NCI-H510A treated with DMSO at 0.1 percent for 48 hours (cell line): ENCODE measurements at places on chromosomes 6 and 20.

DNA sequence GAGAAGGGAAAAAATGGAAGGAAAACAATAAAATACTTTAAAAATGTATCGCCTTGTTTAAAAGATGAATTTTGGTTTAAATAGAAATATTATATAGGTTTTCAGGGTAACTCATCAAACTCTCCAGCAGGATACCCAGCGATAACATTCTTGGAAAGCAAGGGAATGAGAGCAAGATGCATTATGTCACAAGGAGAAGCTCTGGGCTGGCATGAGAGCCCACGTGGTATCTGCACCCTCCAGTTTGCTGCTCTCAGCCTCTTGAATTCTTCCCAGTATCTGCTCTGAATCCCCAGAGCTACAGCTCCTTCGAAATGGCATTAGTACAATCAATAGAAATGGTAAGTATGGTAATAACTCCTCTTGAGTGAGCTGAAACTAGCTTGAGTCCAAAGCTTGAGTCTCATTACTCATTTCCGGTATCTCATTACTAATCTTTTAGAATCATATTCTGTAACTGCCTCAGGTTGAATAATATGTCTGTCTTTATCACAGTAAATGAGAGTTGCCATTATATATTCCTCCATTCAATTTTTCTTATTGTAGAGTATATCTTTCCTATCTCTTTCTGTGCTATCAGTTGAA is 4.9 kb upstream of the TMEM242 start:
- DNase-seq, result no peak

GRCh38 chr6:150299873-150300485 is 68.8 kb upstream of the IYD start:
- DNase-seq, result peak; percentile 17

DNA sequence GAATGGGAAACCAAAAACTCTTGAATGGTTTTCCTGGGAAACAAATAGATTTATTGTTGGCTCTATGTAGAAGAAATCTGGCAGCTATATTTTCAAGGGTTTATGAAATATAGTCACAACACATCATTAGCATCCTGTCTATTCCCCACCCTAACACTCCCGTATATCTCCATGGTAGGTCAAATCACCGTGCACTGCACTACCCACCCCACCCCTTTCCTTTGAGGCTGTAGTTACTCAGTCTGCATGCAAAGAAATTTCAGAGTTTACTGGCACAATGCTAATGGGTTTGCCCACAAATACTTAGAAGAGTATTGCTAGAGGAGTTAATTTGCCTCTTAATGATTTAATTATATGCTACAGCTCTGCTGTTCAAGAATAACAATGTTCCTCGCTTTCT is 329.1 kb upstream of the TSHZ2 start:
- DNase-seq, result no peak

DNA sequence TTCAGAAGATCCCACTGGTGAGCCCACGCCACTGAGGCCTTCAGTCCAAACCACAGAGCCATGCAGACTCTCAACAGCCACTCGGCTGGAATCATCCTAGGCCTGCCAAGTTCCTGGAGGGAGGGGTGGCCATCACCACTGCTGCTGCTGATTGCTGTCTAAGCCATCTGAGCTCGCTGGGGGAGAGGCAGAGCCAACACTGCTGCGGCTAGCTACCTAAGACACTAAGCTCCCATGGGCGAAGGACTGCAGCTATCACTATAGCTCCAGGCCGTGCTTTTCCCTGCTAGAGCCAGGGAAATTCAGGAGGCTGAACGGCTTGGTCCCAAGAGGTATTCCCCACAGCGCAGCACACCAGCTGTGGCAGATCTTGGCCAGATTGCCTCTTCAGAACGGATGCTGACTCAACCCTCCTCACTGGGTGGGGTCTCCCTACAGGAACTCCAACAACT is 73.6 kb downstream of the TBC1D32 start:
- DNase-seq, result no peak

DNA sequence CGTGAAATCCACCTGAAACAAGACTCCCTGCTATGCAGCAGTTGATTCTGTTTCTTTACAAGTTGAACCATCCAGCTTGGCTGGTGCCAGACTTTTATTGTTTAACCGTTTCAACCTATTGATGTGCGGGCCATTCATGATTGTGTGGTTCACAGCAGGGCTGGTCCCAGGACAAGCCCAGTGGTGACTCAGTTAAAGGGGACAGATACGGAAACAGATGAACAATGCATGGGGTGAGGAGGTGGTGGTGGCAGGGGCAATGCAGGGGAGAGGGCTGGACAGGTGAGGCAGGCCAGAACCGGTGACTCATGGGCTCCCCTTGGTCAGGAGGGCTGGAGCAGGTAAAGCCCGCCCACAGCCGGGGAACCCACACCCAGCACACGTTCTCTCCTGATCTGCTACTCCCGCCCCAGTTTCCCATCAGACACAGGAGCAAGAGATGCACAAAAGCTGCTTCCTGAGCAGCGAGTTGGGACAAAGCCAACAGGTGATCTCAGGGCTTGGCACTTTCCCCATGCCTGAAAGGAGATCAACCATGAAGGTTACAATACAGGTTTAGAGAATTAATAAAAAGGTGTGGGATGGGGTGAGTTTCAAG is 232.2 kb downstream of the LY86 start:
- DNase-seq, result peak; percentile 66

GRCh38 chr6:90135667-90136066 is 161.0 kb downstream of the BACH2 start:
- DNase-seq, result no peak

DNA sequence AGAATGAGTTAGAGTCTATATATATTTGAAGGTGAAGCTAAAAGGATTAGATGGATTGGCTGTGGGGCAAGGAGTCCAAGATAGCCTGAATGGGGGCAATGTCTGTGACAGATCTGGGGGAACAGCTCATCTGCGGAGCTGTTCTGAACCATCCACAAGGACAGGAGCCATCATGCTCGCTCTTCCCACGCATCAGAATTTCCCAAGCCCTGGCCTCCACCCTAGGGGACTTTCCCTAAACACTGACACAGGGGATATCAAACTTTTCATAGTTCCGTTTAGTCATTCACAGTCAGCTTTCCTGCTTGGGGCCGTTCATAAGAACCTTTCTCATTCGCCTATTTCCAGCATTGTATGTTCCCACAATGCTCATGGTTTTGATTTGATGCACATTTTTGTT is 37.6 kb upstream of the CCN6 start:
- DNase-seq, result no peak

GRCh38 chr20:23350904-23351838 is 580 bp downstream of the NXT1 start:
- DNase-seq, result peak; percentile 90

DNA sequence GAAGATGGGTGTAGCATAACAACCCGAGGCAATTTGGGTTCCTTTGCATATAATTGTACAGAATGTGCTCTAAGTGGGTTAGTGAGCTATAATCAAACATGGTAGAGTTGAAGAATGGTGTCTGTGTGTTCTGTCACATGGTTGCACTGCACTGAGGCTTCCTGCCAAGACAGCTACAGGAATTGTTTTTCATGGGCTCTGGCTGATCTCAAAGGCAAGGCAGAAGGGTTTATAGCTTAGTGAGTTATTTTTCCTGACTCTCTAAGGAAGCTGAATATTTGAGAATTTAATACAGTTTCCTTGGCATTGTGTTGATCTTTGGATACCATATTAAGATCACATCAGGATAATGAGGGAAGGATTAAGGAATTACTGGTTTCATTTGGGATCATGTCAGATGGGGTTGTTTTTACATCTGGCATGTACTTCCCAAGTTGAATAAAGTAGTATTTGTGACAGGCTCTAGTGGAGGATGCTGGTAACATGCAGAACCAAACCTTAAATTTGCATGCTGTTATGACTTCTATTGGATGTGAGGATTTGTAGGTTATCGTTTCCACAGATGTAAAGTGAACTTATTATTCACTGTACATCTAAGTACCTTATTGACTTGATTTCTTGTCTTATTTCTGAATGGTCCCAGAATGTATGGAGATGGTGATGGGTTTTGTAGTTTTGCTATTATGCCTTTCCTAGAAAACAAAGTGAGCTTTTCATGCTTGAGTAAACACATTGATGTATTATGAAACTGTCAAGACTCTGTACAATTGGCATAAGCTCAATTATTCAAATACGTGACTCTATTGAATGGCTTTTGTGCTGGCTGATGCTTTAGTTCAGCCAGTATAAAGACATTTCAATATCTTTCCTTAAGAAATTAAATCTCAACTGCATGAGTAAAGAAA is 43.3 kb downstream of the LRRC1 start:
- peak; percentile 39 for DNase-seq

- DNase-seq, result no peak
Measured at GRCh38 chr6:108564178-108564577, 3.5 kb downstream of the FOXO3 start.

DNA sequence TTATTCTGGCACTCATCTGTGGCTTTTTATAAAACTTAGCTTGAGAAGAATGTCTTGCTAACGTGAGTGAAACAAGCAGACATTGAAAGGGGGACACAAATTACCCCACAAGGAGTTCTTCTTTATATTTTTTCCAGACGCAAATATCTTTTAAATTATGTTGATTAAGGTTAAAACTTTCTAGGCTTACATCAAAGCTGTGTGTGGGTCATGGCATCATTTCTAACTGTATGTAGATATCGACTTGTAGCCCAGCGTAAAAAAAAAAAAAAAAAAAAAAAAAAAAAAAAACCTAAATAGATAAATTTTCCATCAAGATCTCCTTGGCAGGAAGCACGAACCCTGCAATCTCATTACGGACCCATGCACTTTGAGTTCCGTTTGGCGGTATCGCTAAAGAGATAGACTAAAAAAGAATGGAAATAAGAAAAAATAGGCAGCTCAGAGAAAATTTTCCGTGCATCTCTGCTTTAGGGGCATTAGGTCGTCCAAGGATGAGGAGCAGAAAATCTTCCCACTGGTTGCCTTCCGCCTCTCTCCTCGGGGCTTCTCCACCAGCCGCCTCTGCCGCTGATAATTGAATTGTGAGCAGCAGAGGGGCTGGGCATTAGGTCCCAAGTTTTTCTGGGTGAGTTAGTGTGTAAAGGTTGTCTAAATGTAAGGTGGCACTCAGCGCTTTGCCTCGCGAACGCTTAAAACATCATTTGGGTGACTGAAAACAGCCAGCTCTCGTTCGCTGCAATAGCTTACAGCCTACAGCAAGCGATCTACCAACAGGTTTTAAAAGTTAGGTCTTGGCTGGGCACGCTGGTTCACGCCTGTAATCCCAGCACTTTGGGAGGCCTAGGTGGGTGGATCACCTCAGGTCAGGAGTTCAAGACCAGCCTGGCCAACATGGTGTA is 194.0 kb downstream of the TRIM27 start:
- DNase-seq, result no peak

DNA sequence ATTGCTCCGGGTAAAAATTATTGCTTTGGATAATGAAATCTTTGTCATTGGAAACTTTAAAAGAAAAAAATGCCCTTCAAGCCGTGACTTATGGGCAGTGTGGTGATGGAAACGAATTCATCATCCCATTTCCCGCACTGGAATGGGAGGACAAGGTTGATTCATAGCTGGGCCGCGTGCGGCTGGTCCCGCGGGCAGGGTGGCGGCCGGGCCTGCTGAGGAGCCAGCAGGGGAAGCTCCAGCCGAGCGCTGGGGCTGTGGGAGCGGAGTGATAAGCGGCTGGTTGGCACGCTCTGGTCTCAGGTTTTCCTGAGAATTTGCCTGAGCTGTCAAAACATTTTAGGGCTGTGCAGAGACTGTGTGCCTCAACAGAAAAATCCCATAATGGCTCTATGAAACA is 351.7 kb downstream of the CDC5L start:
- no peak for DNase-seq

GRCh38 chr20:33304046-33304445 is 21.0 kb downstream of the BPIFB1 start:
- no peak for DNase-seq

DNA sequence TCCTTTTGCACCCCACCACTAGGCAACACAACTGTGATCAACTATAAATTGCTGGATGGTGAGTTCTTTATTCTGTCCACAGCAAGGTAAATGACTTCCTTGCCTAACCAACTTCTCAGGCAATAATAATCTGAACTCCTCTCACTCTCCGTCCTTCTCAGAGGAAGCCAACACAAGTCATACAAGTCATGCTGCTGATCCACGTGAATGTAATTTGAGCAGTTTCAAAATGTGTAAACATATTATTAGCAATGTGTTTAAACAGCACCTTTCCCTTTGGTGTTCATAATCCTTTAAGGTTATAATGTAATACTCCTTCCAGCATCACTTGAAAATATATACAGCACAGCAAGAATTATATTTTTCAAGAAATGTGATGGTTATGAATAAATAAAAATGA is 127.9 kb downstream of the QRSL1 start:
- DNase-seq, result peak; percentile 62

DNA sequence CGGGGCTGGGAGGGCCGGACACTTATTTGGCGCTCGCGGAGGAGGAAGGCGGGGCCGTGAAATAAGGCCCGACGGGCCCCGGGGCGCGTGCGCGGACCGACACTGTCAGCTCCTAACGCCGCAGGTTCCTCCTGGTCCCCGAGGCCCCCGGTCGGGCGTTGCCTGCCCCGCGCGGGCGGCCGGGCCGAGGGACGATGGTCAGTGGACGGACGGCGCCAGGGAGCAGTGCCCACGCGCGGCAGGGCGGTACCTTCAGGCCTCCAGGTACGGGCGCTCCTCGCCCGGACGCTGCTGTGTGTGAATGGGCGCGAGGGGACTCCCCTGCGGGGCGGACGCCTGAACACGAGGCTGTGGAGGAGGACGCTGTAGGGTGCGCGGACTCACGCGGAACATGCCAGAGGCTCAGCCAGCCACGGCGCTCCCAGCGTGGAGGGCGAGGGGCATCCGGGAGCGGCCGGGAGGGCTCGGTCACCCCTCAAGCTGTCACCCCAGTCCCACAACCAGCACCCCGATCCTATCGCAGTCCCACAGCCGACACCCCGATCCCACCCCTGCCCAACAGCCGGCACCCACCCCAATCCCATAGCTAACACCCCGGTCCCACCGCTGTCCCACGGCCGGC is 339 bp upstream of the GMEB2 start:
- peak; percentile 91 for DNase-seq

DNA sequence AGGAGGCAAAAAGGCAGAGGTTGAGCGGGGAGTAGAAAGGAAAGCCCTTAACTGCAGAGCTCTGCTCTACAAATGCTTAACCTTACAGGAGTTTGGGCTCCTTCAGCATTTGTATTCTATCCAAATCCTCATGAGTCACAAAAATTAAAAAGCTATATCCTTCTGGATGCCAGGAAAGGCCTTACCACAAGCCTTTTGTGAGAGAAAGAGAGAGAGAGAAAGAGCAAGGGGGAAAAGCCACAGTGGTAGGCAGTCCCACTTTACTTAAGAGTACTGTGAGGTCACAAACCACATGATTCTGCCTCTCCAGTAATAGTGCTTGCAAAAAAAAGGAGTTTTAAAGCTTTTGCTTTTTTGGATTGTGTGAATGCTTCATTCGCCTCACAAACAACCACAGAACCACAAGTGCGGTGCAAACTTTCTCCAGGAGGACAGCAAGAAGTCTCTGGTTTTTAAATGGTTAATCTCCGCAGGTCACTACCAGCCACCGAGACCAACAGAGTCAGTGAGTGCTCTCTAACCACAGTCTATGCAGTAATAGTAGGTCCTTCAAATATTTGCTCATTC is at the start of gene RUNX2:
TSS of gene RUNX2 (plus strand) at position 375 of the 567 bp plus-strand sequence. CDS start 397 bp downstream, outside the sequence.
- no peak for DNase-seq

DNA sequence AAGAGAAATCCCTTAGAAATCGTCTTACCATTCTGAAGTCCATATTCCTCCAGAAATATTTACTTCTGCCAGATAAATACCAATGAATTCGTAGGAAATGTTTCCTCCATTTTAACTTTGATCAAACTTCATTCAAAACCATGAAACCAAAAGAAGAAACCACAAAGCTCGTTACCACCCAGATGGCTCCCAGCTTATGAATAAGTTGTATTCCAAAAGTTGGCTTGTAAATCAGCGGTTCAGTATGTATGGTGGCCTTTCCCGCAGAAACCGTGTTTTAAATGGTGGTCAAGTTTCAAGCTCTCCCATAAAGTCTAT is 73.6 kb upstream of the RIPOR2 start:
- DNase-seq, result no peak
